GM12878 (cell line): ENCODE measurements at places on chromosomes 5 and 9.

DNA sequence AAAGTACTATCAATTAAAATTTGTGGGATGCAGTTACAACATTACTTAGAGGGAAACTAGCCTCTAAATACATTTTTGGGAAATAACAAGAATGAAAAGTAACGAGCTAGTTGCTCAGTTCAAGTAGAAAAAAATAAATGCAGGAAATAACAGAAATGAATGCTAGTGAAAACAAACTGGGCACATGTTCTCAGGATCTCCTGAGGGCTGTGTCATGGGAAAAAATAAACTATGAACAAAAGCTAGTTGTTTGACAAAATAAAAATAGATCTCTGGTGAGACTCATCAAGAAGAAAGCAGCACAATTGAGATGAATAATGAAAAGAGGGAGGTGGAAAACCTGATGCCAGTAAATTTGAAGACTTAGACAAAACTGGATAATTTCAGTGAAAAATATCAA is 16.3 kb downstream of the IDNK start:
- no peak for DNase-seq

- DNase-seq: peak; percentile 52
Measured at GRCh38 chr5:89097103-89097502, 214.1 kb upstream of the MEF2C start.

GRCh38 chr5:32020271-32020670 is 153.8 kb downstream of the GOLPH3 start:
- DNase-seq: peak; percentile 42

- DNase-seq: no peak
Measured at GRCh38 chr5:120388016-120388781, 75.9 kb upstream of the PRR16 start.

GRCh38 chr9:33750307-33750838 is 45.0 kb upstream of the PRSS3 start:
- no peak for DNase-seq

DNA sequence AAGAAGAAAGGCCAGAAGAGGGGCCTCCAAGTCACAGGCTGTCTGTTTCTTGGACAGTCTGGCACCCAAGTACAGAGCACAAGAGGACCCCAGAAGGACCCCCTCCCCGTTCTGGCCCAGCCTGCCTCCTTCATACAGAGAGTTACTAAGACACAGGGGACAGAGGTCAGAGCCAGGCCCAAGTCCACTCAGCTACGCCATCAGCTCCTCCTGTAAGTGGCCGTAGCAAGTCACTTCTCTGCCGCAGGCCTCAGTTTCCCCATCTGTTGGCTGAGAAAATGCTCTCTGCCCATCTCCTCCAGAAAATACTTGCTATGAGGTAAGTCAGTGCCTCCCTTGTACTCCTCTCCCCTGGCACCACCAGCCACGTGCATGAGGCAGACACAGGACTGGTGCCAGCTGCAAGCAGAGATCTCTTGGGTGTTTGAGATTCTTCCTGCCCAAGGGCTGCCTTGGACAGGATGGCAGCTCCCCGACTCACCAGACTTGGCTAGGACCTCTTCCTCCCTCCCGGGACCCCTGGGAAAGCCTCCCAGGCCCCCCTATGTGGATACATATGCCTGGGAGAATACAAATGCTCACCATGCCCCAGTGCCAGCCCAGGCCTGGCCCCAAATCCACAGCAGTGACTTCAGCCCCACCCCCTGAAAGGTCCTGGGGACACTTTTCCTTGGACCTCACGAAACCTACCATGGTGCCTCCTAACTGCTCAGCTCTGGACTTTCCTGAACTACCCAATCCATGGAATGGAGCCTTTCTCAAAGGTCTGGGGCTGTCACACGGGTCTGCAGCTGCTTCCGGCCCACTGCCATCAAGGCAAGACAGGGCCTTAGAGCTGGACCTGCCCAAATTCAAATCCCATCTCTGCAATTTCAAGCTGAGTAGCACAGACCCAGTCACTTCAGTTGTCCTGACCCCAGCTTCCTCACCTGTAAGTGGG is 5.1 kb downstream of the EEIG1 start:
- no peak for DNase-seq

GRCh38 chr9:91896097-91896496 is 53.9 kb downstream of the ROR2 start:
- no peak for DNase-seq

DNA sequence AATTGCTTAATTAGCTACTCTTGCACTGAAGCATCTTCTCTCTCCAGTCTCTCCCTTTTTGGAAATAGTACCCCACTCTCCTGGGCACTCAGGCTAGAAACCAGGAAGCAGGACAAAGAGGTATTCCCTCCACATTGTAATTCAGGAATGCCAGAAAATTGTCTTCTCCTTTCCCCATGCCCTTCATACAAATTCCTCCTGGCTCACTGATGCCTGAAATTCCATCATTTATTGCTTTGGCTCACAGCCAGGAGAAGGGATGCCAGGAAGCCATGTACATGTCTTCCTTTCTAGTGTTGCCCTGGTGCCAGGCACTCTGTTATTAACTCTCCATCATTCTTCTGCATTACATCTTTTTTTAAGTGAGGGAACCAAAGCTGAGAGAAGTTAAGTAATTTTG is 716.5 kb upstream of the C9orf72 start:
- no peak for DNase-seq

DNA sequence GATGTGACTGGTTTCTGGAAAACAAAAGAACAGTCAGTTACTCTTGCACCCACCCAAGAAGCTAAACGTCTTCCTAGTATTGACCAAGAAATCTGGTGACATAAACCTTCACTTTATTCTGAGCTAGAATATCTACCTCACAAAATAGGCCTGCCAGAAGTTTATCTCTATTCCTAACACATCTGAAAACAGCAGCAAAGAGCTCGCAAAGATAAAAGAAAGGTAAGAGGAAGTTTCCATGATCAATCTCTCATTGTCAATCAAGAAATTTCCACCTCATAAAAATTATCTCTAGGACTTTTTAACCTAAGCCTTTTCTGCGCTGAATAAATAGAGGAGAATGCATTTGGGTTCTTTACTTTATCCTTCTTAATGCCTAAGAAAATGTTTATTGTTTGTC is 17.3 kb upstream of the ZNF474 start:
- no peak for DNase-seq

DNA sequence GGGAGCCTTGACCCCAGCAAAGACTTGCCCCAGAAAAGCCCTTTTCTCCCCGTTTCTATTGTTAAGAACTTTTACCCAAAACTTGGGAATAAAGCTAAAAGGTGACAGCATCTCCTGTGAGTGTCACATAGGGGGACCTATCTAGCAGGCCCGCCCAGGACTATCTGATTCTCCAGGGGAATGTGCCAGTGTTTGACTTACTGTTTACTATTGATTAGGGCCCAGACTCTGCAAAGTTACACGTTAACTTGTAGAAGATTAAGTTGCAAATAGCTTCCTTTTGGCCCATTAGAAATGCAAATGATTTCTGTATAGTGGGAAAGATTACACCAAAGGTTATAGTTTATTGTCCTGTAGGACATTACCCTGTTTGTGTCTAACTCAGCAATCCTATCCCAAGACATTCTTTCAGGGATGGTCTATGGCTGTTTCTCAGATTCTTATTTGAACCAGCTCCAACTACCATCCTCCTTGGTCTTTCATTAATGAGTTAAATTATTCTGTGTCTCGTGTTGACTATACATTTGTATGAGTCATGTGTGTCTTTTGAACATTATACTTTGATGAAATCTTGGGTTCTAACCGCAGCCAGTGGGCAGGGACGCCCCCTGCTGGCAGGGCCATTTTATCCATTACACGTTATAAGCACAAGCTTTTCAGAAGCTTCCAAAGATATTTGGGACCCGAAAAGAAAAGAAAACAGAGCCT is 60.7 kb downstream of the HRH2 start:
- no peak for DNase-seq

DNA sequence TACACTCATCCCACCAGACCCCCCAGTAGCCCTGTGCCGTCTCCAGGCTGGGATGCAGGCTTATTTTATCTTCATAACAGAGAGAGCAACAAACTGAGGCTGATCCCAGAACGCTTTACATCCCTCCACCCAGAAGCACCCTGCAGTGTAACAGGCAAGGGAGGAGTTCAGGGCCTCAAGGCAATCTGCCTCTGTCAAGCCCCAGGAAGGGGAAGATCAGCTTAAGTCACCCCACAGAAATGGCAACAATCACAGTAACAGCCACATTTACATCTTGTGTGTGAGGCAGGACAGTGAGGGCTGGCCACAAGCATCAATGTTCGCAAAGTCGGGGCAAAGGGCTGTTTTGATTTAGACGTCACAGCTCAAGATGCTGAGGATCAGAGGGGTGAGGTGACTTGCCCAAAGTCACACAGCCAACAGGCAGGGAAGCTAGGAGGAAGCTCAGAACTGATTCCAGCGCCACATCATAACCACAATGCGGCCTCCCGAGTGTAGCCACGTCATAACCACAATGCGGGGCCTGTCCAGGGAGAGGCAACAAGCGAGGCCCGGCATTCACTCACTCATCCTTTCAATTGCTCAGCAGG is 14.4 kb downstream of the STK10 start:
- DNase-seq: no peak

DNA sequence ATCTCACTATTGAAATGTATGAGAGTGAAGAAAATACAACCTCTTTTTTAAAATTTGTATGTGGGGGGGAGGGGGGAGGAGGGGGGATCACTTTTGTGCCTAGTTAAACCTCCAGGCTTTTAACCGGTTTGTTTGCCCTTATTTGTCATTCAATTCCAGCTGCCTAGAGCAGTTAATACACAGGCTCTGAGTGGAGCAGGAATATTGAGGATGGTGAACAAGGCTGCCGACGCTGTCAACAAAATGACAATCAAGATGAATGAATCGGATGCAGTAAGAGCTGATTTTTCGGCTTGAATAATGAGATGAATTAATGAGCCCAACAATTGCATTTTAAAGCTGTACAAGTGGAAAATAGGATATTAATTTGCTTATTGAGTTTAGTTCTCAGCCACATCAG is 28.7 kb upstream of the SNX24 start:
- no peak for DNase-seq

DNA sequence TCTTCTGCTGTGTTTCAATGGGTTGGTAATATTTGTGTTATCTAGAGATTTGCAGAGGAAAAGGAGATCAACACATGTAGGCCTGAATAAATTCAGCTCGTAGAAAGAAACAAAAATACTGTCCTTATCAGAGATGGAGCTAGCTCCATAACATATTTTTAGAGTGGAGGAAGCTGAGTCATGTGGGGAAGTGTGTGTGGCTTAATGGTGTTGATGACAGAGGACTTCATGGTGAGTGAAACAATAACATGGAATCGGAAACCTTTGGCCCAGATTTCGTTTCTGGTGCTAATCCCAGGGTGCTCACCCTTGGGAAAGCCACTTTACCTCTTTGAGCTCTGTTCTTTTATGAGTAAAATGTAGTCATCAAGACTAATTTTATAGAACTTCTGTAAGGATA is 825.0 kb downstream of the TLR4 start:
- no peak for DNase-seq
